ENCODE measurements at places on chromosomes 12 and 14.

- no peak for DNase-seq
Measured at GRCh38 chr12:23534196-23534595, 415.3 kb downstream of the SOX5 start.

- no peak for DNase-seq
Measured at GRCh38 chr12:50249464-50250182, 33.7 kb downstream of the LIMA1 start.

DNA sequence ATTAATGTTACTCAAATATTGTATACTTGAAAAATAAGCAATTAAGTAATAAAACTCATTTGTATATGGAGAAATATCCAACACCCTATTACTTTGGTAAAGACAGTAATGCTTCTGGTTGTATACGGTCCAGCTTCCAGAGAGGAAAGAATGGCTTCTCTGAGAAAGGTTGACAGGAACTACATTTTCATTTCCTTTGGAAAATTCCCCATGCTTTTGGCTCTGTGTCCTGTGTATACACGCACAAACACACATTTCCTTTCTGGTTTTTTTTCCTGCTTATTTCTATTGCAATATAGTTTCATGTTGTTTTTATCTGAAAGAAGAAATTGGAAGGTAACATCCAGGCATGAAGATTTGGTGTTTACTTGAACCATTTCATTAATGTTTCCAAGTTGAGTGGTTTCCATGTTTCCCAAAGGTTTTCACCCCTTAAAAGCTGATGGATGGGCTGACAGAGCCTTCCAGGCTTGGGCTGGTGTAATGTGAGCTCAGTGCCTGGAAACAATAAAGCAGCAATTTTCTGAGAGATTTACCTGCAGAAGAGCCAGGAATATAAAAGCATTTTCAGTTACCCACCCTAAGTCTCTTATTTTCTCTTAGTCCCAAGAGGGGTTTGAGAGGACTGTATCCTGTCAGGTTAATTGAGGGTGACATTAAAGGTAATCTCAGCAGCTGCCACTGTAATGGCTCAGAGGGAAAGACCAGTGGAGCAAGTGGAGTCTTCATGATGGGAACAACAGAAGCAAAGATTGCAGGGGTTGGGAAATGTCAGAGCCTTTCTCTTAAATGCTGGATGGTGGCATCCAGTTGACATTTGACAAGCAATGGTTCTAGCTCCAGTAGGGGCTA is 33.4 kb upstream of the TMTC1 start:
- DNase-seq: no peak

GRCh38 chr14:80714474-80714873 is 227.1 kb downstream of the CEP128 start:
- DNase-seq: no peak

DNA sequence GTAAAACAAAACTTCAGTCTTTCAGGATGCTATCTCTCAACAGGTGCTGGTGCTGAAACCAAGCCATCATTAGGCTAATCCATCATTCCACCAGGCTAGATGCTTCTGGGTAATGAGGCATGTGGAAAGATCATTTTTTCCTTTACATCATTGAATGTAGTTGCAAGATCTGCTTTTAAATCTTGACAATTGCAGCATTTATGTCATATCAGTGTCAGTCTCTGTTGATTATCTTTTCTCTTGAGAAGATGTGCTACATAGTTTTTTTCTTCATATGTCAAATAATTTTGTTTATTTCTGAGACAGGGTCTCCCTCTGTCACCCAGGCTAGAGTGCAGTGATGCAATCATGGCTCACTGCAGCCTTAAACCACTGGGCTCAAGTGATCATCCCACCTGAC is 16.2 kb upstream of the EXD2 start:
- DNase-seq: no peak

DNA sequence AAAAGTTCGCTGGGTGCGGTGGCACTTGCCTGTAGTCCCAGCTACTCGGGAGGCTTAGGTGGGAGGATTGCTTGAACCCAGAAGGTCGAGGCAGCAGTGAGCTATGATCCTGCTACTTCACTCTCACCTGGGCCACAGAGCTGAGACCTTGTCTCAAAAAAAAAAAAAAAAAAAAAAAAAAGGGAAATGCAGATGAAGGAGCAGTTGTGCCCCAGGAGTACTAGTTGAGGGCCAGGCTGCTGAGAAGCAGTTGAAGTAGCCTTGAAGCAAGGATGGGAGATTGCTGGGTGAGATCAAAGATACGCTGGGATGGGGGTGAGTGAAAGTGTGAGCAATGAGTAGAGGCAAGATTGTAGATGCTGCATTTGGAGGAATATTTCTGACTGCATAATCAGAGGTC is 93.4 kb upstream of the DNM1L start:
- DNase-seq: no peak

DNA sequence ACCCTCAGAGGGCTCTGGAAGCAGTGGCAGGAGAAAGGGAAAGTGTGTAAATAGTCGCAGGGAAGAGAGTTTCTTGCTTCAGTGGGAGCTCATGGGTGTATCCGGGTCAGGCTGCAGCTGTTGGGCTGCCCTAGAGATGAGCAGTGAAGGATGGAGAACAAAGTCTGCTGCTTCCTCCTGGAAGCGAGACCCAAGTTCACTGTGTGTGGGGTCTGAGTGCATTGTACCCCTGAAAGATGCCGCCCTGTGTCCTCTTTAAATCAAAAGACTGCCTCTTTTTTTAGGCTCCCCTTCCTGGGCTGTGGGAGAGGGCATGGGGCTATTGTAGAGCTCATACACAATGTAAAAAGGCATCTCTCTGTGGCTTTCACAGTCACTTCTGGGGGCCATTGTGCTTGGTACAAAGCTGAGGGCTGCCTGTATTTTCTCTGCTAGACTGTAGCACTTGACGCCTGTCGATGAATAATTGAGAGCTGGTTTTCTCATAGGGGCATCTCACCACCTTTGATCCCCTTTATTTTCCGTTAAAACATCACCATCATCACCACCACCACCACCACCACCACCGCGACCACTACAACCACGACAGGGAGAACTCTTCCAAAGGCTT is 16.7 kb downstream of the CHST11 start:
- DNase-seq: no peak

- DNase-seq: no peak
Measured at GRCh38 chr14:52067873-52068614, 815 bp downstream of the NID2 start.
